ENCODE measurements at places on chromosomes 2 and 18.
A peak's percentile ranks its signal among the peaks of the same experiment; 100 is the strongest.

DNA sequence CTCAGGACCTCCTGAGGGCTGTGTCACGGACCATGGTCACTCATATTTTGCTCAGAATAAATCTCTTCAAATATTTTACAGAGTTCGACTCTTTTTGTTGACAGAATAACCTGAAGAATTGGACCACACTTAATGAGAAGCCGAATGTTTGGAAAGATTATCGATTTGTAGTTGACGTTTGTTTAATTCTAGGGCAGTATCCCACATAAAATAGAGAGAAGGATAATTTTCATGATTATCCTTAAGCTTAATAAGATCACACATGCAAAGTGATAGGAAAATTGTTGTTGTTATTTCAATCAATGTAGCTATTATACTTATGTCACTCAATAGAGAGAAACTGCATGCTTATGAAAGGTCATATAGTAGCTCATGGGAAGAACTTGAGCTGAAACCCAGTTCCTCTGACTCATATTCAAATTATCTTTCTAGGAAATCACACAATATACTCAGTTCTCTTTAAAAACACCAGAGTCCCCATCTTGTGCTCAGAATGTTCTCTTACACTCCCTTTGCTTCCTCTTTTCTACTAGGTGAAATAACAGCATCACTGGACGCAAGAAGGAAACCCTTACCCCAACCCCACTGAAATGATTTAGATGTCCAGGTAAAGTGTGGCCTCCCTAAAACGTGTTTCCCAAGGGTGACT lies 982.1 kb downstream of the TSN start:
- no peak for DNase-seq

DNA sequence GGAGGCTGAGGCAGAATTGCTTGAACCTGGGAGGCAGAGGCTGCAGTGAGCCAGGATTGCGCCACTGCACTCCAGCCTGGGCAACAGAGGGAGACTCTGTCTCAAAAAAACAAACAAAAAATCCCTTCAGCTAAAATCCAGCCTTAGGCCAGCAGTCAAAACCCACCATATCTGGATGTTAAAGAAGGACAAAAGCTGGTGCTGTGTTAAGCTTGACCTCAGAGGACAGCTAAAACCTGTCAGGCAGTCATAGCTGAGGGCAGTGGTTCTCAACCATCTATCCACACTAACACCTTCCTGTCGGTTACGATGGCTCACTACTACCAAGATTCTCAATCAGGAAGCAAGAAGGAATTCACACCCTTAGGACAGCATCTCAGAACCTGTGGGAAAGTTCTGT lies 9.6 kb downstream of the PTRHD1 start:
- DNase-seq, result no peak

GRCh38 chr2:36450466-36451196 lies 95.1 kb downstream of the CRIM1 start:
- no peak for DNase-seq

DNA sequence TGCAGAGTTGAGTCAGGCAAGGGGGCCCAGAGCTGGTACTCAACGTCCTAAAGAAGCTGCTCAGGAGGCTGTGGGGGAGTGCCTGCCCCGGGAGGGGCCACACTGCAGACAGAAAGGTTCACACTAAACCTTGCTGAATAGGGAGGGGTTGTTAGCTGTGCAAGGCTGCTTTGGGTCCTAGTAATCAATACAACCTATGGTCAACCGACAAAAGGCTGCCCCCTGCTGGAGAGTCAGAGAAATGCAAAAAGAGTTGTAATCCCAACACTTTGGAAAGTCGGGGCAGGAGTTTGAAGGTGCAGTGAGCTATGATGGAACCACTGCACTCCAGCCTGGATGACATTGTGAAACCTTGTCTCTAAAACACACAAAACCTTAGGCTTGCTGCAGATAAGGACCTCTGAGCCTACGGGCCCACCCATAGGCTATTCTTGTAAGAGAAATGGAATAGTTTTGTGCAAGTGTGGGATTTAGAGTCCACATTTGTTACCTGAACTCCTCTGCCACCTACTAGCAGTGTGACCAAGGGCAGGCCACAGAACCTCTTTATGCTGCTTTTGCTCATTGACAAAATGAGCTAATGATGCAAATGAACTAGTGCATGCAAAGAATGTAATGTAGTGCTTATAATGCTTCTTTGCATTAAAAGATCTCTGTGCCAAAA lies 81.5 kb downstream of the PRPF40A start:
- DNase-seq, result peak; percentile 39

DNA sequence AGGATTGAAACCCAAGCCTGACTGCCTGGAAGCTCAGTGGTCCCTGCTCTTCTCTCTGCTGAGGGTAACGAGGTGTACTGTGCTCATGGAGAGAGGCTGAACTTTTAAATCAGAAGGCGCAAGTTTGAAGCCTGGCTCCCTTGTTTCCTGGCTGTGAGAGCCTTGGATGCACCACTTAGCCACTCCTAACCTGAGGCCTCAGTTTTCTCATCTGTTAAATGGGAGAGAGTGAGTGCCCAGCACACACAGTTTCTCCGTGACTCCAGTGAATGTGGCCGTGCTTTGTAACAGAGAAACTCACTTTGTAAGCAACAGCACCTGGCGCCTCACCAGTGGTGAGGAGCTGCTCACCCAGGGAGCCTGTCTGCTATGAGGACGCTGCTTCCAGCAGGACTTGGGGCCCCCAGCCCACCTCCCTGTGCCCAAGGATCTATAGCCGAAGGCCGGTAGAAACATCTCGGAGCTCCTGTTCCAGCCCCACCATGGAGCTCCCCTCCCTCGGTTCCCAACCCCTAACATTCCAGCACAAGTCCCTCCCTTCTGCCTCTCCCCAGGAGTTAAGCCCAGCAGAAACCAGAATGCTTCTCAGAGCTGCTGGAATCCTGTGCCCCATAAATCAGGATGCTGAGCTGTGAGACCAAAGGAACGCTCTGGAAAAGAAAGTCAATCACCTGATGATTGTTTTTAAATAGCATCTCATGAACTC lies 20.3 kb upstream of the KCNK3 start:
- no peak for DNase-seq

All from NCI-H2107 (cell line).